Stimulated activated CD8-positive, alpha-beta memory T cell treated with anti-CD3 and anti-CD28 coated beads, Interleukin-15, amount 100 ng/mL, for 4 hours (primary cell): ENCODE measurements at places on chromosomes 7 and 10.
A peak's percentile ranks its signal among the peaks of the same experiment; 100 is the strongest.

DNA sequence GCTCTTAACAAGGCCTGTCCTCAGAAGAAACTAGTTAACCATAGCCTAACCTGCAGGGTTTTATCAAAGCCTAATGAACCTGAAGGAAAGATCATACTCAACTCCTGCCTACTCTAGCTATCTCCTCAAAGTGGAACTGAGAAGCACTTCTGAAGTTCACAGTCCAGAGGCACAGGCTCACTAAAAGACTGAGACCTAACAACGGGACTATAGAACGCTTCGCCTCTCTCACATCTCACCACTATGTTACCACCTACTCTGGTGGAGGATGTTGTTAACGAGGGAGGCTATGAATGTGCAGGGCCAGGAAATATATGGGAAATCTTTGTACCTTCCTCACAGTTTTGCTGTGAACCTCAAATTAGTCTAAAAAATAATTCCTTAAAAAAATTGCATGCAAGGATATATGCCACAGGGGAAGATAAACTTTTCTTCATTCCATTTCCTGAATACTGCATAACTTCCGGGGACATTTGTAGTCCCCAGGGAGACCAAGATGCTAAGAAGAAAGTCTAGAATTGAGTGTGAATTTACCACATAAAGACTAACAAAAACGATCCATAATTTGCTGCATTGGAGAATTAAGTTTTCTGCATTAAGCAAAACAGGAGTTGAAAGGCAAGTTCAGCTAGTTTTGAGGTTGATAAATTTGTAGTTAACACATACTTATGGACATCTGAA, 21.6 kb downstream of the LIPJ start:
- DNase-seq: no peak

DNA sequence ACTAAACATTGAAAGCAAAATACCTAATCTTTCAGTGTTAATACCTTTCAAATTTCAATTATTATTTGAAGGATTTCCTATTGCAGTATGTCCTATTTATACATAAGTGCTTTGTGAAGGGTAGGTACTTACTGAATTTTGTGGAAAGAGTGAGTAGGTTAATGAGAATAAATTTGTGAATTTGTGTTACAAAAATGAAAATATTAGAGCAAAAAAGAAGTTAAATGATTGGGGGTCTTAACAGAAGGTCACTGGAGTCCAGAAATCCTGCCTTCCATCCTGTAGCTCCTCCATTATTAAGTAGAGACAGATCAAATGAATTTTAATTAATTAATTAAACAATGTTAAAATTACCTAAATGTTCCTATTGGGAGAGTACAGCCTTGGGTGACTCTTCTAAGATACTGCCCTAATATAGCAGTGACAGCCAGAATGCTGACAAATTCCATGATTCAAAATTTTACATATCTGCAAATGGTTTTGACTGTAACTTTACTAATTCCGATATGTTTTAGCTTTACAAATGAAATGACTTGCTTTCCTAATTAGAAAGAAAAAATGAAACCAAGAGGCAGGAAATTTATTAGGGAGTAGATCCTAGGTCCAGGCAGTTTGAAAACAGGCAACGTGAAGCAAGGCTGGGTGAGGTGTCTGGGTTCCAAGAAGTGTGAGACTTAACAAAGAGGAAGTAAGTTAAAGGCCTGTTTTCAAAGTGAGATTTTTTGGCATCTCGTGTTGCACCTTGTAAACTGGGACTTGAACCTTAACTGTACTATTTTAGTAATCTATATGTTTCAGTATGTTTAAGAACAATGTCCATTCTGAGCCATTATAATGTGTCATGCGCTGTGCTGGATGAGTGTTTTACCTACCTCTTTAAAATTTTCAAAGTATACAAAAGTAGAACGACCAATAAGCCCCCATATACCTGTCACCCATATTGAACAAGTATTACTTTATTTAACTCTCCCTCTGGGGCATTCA, 1.5 kb downstream of the PIK3CG start:
- no peak for DNase-seq

GRCh38 chr7:45324683-45325237, 167.2 kb downstream of the RAMP3 start:
- no peak for DNase-seq

- DNase-seq: no peak
Observed at GRCh38 chr10:119211176-119211575, 3.8 kb downstream of the GRK5 start.

DNA sequence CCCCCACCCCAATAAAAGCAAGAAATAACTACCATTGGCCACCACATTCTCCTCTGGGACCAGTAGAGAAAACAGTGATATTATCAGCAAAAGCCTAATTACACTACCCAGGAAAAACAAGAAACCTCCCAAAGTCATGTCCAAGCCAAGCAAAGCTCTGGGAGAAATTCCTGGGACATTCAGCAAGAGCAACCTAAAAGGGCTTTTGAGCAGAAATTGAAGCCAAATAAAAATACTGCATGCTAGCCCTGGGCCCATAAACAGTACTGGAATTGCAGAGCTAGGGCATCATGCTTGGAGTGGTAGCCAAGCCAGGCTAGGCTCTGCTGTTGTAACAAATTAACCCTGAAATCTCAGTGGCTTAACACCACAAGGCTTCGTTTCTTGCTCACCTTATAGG, 347.9 kb downstream of the LRMDA start:
- no peak for DNase-seq

DNA sequence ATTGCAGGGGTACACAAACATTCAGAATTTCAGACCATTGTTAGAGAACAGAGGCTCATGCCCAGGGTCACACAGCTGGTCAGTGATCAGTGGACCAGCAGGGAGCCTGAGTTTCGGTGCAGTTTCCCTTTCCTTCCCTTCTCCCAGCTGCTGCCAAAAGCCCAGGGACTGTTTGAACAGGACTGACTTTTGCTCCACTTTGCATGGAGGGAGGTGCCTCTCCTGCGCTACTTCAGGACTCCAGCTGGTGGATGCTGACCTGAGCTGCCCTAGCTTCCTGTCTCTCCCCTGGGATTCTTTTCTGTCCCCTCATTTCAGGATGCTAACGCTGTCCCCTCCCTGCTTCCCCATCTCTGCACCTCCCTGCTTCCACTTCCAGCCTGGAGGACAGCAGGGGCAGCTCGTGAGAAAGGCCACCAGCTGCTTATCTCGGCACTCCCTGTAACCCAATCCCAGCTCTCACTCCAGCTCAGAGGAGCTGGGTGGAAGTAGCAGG, 14.5 kb downstream of the SH2D4B start:
- DNase-seq: no peak

DNA sequence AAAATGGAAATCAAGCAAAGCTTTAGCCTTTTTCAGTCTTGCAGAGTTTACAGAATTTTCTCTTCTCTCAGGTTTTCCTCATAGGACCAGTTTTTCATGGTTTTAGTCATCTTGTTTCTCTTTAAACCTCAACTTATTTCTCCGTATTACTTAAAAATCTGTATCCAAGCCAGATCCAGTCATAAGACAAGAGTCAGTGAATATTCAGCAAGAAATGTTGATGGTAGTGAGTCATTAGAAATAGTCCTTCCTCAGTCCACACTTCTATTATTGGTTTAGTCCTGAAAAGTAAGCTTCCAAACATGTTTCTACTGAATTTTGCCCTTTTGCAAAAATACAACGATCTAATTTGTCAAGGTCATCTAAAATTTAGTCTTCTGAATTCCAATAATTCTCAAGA, 107.0 kb downstream of the VIM start:
- DNase-seq: no peak

GRCh38 chr10:11757821-11758463, 15.8 kb downstream of the ECHDC3 start:
- DNase-seq: peak; percentile 65

DNA sequence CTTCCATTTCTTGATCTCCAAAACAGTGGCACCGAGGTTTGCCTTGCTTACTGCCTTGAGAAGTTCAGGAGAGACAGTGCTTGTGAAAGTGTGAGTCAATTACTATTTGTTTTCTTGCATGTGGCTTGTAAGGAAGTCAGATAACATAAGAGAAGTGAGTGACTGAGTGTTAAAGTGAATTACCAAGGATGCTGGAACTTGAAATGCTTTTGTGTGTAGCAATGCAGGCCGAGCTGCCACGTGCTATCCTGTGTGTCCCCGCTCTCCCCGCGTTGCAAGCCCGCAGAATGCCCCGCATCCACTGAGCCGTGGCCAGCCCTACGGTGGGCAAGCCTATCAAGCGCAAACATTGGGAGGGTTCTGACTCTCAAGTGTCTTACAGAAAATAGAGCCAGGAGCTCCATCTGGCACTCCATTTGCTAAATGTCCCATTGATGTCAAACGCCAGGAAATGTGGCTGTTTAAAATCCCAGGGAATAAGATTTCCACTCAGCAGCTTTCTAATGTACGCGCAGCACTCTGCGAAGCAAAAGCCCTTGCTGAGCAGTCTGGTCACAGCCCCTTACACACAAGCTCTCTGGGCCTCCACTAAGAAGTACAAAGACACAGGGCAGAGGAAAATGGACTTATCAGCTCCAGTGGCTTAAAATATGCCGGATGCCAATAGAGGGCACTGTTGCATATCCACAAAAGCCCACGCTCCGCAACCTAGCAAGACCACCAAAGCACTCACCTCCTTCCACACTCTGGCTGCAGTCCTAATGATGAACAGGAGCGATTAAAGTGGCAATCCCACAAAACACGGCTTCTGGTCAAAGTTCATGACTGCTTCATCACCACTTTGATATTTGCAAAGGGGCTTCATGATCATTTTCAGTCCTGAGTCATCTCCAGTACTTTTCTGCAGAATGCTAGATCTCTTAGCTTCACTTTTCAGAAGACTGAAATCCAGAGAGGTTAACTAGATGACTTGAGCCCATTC, 158.0 kb upstream of the ITGB1 start:
- no peak for DNase-seq

GRCh38 chr7:115505136-115505535, 525.4 kb downstream of the TFEC start:
- no peak for DNase-seq

DNA sequence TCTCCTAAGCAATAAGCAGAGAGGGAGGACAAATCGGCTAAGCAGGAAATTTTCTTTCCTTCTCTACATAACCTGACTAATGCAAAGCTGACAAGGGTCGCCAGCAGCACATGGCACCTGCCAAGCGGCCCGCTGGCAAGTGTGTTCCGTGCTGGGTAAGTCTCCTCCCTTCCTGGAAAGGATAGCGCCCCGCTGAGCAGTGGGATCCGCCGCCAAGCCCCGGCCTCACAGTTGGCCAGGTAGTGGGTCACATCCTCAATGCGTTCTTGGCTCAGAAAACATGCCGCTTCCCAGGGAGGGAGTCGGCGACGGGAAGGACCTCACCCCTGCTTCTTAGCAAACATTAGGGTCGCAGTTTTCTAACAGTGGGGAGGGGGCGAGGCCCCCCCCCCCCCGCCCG, 488.9 kb upstream of the NUPR2 start:
- DNase-seq: no peak

DNA sequence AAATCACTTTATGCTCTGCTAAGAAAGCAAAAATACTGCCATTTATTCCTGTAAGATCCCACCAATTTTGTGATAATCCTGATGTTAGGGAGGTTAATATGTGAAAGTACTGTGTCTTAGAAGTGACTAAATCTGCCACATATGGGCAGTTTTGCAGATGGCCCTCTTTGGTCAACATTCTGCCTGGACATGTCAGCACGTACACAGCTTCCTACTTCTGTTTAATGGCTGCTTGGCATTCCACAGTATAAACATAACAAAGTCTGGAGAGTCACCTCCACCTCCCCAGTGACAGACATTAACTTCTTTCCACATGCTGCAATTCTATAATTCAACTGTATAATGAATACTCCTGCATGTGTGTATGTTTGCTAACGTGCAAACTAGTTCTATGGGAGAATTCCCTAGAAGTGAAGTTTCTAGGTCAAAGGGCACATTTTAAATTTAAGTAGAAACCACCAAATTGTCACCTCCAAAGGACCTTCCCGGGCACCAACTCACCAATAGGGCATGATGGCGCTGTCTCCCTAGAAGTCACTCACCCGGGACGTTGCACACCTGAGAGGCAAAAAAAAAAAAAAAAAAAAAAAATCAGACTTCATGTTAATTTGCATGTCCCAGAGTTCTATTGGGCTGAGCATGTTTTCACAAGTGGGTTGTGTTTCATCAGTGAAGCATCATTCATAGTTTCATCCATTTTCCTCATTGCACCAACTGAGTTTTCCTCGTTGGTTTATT, 38.9 kb downstream of the MKI67 start:
- DNase-seq: no peak

DNA sequence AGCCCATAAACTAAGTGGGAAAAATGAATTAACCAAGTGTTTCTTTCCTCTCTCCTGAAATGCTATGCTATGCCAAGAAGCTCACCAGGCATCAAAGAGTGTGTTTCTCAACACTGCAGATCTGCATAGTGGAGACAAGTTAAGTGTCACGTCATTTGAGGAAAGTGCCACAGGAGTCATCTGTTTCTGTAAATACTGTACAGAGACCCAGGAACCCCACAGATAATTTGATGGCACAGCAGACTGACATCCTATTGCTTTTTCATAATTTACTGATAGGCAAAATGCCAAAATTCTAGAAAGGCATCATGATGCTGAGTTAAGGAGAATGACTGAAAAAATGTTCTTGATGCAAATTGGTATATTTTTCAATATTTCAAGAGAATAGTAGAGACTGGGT, 124.3 kb downstream of the NRCAM start:
- DNase-seq: no peak

GRCh38 chr7:128904381-128905197, 5.9 kb downstream of the KCP start:
- no peak for DNase-seq

GRCh38 chr10:59099481-59099880, 77.0 kb upstream of the PHYHIPL start:
- DNase-seq: no peak

DNA sequence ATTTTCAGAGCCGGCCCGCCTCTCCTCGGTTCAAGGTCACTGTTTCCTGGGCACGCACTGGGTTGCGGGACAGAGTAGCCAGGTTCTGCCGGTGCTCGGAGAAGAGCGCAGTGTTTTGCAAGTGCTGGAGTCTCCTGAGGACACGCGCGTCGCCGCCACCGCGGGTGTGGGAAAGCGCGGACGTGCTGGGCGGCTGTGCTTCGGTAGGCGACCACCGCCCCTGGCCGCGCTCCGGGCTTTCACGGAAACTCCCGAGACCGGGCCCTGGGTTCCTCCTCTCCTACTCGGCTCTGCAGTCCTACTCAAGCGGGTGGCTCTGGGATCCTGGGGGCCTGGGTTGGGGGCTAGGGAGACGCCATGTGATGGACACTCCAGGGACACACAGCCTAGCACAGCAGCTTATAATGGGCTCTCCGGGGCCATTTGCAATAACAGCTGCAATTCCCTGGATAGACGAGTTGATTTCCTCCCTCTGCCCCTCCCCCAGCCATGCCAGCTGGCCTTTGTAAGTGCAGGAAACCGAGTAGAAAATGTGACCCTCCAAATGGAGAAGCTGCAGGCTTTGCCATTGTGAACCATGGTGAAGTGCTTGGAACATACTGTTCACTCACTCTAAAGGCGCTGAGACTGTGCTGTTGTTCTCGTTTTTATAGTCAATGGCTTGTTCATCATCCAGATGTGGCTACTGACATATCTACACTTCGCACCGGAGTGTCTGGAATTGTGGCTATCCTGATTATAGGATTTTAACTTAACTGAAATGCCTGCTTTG, 2.1 kb downstream of the FRAT1 start:
- no peak for DNase-seq

DNA sequence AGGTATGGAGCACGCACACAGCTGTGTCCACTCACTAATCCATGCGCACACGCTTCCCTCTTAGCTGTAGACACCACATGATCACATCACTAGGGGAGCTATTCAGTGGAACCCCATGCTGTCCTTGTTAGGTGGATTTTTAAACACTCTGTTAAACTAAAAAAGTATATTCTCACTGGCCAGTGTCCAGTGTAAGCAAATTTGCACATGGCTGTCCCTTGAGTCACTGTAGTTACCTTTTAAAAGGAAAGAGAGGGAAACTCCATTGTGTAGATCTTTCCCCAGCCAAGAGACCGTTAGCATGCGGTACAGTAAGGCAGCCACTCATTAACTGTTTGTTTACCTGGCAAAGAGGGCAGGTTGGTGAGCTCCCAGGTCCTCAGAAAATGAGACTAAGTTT, 81.6 kb upstream of the INSYN2A start:
- DNase-seq: no peak
